ENCODE measurements at places on chromosomes 6 and 20.

DNA sequence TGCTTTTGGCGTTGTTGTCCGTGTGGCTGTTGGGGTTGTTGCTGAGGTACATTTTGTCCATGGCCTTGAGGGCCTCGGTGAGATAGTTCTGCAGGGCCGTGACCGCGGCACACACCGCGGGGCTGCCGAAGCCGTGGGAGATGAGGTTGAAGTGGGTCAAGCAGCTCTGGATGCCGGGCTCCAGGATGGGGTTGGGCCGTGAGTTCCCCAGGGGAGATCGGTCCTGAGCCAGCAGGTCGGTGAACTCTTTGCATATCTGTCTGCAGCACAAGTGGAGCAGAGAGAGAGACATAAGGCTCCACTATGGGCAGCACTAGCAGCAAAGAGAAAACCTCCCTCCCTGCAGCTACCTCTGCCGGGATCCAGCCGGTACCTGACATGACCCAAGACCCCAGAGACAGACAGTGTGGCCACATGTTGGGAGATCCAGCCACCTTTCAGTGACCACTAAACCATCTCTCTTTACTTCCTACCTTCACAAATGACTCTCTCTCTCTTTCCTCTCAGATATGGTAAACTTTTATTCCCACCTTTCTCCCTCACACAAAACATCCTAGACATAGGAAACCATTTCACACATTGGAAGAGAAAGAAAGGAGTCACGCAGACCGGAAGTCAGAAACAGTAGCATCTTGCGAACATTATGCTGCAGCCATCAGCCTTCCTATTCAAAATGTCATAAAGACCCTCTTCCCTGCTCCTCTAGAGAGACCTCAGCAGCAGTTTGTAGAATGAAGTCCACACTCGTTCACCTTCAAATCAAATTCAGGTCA, 16.2 kb downstream of the TFAP2A start:
- DNase-seq = no peak

GRCh38 chr6:11711984-11712711, 66.5 kb downstream of the ADTRP start:
- DNase-seq = no peak

- DNase-seq = no peak
Measured at GRCh38 chr6:158223926-158224325, 55.8 kb downstream of the GTF2H5 start.

DNA sequence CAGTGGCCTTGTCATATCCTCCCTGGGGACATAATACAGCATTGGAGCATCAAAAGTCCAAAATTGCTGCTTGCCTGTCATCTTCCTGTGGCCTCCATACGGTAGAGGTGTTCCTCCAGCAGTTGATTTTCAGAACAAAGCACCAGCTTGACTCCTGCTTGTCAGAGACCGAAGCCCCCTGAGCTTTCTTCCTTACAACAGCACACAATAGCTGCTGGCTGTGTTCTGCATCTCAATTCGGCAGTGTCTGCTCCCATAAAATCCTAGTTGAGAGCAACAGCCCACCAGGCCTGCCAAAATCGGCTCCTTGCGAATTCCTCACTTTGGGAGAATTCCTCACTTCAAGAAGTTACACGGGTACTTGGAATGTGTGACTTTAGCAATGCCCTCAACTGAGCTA, 372.9 kb downstream of the SAMD5 start:
- no peak for DNase-seq

GRCh38 chr6:133682506-133683307, 206.2 kb upstream of the TCF21 start:
- DNase-seq = no peak

GRCh38 chr20:34639755-34640222, 37.1 kb downstream of the PIGU start:
- DNase-seq = no peak
